ENCODE measurements at places on chromosomes 7 and 10.

DNA sequence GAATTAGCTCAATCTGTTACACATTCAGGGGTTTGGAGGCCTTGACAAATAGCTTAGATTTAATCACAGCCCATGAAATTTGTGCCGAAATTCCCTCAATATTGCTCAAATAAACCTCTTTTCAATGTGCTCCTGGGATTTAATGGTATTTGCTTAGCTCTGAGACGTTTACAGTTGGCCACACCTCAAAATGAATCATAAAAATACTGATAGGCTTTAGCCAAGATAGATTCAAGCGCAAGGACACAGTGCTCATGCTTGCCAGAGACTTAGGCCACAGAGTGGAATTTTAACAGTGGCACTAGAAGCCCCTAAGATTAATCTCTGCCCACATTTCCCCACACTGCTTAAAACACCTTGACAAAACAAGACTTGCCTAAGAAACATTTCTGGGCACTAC, 2.3 kb upstream of the SEMA3C start:
- DNase-seq: no peak

DNA sequence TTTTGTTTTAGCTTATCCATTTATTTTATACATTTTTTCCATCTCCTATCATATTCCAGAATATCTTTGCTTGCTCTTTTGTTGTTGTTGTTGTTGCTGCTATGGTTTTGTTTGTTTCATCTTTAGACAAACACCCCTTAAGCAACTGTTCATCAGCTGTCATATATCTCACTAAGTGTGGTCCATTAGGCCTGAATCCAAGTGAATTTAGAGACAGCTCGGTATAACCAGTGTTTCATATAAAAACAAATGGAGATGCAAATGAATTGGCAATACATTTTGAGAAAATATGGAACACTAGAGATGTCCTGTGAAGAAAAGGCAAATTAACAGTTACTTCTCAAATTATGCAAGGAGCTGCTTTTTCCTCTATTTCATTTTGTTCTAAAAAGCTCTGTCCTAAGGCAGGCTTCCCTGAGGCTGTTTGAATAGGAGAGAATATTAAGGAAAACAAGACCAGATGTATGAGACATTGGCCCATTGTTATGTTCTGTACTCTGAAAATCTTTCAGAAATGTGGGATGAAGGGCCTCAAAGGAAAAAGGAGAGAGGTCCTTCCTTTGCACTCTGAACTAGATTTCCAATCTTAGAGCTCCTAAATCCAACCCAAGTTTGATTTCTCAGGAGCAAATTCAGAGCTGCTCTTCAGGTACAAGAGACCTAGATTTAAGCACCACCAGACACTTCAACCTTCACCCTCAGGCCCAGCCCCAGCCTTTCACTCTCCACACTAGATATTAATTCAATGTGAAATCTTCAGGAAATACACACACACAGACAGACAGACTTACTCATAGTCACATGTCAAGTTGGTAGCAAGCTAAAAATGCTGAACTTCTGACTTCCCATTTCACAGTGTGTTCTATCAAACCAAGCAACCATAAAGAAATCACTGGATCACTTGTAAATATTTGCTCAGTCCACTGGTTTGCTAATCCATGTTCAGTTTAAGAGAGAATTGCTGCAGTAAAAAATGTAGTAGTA, 5.4 kb downstream of the TFEC start:
- no peak for DNase-seq

DNA sequence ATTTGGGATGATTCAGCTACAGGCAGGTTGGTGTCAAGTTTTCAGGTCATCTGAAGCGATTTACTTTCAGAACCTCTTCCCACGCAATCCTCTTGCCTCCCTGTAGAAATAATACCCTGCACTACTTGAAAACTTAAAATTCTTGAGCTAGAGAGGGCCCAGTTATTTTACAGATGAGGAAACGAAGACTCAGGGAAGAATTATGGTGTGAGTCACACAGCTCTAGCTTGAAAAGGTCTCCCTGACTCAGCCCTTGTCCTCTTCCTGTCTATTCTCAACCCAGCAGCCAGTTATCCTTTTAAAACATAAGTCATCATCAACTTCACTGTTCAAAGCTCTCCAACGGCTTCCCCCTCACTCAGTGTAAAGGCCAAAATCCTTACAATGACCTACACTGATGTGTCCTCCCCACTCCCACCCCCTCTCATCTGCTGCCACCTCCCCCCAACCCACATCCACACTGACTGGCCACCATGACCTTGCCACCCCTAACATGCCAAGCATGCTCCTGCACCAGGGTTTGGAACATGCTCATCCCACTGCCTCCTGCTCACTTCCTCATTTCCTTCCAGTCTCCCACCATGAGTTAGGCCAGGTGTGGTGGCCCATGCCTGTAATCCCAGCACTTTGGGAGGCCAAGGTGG, 3.4 kb downstream of the DNMBP start:
- no peak for DNase-seq

- no peak for DNase-seq
These were observed 129.9 kb upstream of the CDCA7L start for GRCh38 chr7:22075561-22075960.

Data from posterior cingulate gyrus (tissue), 11 donors.